T follicular helper cell (primary cell): ENCODE measurements at places on chromosomes 6 and 20.

- DNase-seq, result no peak
Measured at GRCh38 chr6:38593998-38594665, 45.6 kb downstream of the BTBD9 start.

GRCh38 chr20:4181956-4182945 lies 166.9 kb upstream of the RNF24 start:
- no peak for DNase-seq

DNA sequence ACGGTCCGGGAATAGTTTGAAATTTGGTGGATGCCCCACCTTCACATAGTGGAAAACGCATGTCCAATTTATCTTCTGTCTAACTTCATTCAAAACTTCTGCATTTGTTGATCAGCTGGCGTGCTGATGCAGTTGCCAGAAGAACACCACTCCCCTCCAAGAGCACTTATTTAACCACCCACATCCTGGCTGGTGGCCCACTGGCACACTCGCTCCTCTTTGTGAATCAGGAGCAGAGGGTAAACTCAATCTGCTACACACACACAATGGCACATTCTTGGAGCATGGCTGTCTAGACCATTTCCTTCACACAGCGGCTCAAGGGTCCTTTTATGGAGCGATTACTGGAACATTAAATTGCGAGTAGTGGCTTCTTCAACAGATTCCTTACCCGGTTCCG lies 55.1 kb upstream of the CEP162 start:
- DNase-seq, result no peak

- DNase-seq, result no peak
Measured at GRCh38 chr6:150584065-150584464, 15.6 kb upstream of the PLEKHG1 start.
